Stimulated activated CD4-positive, alpha-beta T cell treated with anti-CD3 and anti-CD28 coated beads, Interleukin-1b, Interleukin-23, amount 100 ng/mL, for 1 hour (primary cell): ENCODE measurements at places on chromosomes 16 and 17.

- DNase-seq = no peak
Measured at GRCh38 chr16:17333229-17333628, 137.5 kb downstream of the XYLT1 start.

DNA sequence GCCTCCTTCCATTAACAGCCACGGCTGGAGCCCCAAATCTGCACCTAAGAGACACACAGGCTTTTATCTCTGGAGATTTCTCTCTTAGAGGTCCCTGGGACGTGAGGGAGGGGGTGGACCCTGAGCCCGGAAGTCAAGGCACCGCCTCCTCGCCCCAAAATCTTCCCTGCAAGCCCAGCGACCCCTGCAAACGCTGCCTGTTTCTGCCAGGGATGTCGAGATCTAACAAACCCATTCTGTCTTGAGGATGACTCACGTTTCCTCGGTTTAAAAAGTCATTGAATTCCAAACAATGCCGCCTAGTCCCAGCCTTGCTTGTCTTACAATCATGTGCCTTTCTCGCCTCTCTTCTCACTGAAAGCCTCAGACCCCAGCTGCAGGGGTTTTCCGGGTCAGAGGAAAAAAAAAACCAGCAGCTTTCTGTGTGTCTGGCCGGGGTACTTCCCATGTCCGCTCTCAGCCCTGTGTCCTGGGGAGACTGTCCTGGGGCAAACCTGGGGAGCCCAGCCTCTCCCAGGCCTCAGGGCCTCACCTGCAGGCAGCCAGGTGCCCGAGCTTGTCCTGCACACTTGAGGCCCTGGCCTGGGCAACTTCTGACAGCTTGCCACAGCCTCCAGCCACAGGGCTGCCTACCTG is 15.4 kb downstream of the ARL2BP start:
- no peak for DNase-seq

- DNase-seq = no peak
Measured at GRCh38 chr17:66730461-66730923, 104.4 kb upstream of the CACNG5 start.

- no peak for DNase-seq
Measured at GRCh38 chr17:78585006-78585630, 7.9 kb upstream of the DNAH17 start.

- no peak for DNase-seq
Measured at GRCh38 chr17:45146592-45146889, 1.7 kb upstream of the HEXIM1 start.

DNA sequence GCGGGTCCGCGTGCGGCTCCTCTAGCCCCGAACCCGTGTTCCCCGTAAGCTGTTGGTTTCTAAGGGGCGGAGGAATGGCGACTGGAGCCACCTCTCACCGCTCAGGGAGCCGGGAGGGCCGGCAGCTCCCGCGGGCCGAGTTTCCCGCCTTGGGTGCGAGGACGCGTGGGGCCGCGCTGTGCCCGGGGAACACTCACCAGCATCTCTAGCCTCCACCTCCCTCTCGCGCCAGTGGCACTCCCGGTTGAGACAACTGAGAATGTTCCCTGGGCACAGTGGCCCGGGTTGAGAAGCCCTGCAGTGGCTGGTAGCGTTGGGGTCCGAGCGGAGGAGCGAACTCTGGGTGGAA is 560 bp downstream of the TELO2 start:
- no peak for DNase-seq

DNA sequence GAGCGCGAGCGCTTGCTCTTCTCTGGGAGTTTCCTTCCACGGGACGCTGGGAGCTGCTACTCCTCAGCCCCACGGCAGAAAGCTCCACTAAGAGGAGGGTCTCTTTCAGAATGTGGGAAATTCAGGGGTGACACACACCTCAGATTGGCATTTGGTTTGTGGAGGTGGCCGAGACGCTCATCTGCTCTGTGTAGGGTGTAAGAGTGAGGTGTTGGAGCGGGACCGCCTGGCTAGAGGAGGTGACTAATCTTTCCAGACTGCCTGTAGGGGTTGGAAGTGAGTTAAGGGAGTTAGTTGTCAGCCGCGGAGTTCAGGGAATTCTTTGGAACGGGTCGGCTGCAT is 735 bp downstream of the PSMD11 start:
- no peak for DNase-seq

GRCh38 chr16:28292731-28293600 is 641 bp downstream of the SBK1 start:
- DNase-seq = no peak

- DNase-seq = no peak
Measured at GRCh38 chr17:65323049-65323448, 185.9 kb downstream of the RGS9 start.

GRCh38 chr16:2328428-2328827 is 12.1 kb downstream of the ABCA3 start:
- DNase-seq = no peak

GRCh38 chr16:12900599-12901203 is 697 bp upstream of the SHISA9 start:
- DNase-seq = no peak

GRCh38 chr16:14335297-14335696 is 264.2 kb downstream of the MRTFB start:
- DNase-seq = no peak

GRCh38 chr17:72691586-72691985 is 400.9 kb downstream of the SLC39A11 start:
- DNase-seq = no peak

DNA sequence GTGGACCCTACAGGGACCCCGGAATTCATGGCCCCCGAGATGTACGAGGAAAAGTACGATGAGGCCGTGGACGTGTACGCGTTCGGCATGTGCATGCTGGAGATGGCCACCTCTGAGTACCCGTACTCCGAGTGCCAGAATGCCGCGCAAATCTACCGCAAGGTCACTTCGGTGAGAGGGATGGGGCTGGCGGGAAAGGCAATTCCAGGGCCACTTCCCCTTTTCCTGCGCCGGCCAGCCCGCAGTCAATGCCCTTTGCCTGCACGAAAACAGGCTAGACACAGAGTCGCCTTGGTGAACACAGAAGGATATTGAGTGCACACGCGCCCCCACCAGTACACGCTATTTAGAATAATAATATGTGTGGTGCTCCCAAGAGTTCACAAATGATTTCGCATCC is 4.0 kb downstream of the WNK4 start:
- no peak for DNase-seq

DNA sequence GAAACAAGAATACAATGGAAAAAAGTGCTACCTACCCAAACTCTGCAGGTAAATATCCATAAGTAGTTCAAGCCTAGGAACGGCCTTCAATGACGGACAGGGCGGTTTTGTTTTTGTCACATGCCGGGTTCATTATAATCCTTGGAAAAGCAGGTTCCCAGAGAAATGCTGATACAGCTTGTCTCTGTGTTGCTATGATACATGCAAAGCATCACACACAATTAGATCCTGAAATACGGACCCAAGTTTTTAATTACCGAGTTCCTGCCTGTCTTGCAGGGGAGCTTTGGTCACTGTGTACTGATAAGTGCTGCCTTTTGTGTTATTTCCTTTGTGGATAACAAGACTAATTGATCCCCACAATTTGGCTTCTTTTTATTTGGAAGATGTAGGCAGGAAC is 217.4 kb downstream of the HAPSTR1 start:
- DNase-seq = no peak

GRCh38 chr17:79159926-79160325 is 85.3 kb downstream of the ENGASE start:
- no peak for DNase-seq

GRCh38 chr17:34720760-34721159 is 141.4 kb downstream of the TMEM132E start:
- no peak for DNase-seq

- no peak for DNase-seq
Measured at GRCh38 chr17:17070931-17071330, 28.7 kb downstream of the MPRIP start.

DNA sequence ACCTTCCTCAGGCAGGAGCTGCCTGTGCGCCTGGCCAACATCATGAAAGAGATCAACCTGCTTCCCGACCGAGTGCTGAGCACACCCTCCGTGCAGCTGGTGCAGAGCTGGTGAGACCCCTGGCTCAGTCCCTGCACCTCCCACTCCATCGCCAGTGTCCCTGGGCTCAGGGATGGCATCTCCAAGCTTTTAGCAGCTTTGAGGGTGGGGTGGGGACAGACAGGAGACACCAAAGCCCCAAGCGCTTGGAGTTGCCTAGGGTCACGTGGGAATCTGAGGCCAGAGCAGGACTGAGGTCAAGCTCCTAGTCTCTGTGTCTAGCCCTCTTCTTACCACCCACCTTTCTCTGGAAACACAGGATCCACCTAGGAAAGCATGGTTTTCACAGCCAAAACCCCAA is 2.3 kb downstream of the PDK2 start:
- DNase-seq = no peak

- DNase-seq = no peak
Measured at GRCh38 chr16:46793841-46794240, 37.1 kb downstream of the C16orf87 start.

DNA sequence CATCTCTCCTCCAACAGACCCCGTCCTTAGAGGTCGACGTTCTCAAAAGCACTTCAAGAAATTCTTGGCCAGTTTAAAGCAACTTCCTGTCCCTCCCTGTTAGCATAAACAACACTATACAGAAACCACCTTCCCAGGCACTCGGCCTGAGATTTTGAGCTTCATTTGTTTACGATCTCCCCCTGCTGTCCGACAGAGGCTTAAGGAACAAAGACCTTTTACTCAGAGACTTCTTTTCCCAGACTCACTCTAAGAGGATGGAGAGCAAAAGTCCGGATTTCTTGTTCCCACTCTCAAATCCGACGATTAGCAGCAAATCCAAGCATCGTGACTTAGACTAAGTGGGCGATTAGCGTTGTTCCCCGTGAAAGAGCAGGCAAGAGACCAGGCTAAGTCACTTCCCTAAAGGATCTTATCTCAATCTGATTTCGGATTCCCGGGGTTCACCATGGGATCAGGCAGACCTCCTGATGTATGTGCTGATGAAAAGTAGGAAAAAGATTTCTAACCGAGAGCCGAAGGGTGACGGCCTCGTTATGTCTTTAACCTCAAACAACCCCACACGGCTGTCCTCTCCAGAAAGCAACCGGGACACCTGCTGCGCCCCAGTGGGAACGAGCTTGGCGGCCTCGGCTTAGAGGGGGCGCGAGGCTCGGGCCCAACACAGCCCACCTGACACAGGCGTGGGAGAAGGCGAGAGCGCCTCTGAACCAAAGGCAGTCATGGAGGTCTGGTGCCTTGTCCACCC is 598 bp downstream of the INPP5K start:
- no peak for DNase-seq

DNA sequence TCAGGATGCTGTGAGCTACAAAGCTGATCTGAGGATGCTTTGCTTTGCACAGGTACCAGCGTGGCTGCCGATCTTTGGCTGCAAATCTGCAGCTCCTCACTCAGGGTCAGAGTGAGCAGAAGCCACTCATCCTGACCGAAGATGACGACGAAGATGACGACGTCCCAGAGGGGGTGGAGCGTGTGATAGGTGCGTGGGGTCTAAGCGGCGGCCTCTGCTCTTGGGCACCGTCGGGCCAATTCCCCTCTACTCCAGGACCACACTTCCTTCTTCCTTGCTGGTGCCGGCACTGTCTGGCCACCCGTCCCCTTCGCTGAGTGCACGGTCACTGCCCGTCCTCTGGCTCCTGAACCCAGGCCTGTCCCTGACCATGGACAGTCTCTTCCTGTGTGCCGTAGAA is 34.0 kb downstream of the ZNF750 start:
- DNase-seq = no peak

DNA sequence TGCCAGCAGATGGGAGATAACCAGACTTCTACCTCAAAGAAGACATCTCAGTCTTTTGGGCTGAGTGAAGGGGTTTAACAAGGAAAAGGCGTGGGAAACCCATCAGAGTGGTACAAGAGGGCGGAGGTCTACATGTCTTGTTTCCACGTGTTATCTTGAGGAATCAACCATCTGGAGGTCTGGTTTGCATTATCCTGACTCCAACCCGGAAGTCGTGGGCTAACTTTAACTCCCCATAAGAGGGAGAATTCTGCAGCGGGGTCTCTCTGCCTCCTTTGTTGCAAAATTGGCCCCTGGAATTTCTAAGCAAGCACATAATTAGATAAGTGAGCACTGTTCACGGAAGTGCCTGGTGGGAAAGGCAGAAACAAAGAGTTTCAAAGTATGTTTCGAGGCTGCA is 398.7 kb upstream of the C16orf82 start:
- DNase-seq = no peak

DNA sequence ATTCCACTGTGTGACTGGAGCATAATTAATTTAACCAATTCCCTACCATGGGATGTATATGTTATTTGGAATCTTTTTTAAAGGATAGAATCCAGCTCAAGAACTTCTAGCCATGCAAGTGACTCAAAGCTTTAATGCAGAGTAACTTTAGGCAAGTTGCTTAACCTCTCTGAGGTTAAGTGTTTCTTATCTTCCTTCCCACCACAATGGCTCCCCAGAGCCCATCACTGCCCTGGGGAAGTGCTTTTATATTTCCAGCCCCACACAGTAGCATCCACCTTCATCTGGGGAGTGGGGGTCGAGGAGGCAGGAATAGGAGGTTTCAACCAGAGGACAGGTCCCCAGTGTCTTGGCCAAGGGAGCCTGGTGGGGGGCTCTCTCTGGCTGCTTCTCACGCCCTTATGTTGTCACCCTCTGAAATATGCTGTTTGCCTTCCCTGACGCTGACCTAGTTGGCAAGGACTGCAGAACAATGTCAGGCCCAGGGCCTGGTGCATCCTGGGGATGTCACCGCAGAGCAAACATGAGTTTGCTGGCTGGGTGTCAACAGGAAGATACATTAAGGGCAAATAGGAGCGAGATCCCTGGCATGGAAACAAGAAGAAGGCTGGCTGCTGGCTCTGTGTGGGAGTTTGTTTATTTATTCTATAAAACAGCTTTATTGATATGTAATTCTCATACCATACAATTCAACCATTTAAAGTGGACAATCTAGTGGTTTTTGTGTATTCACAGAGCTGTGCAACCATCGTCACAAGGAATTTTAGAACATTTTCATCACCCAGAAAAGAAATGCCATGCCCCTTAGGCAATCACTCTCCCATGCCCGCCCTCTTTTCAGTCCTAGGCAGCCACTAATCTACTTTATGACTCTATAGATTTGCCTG is 46.6 kb upstream of the WSB1 start:
- no peak for DNase-seq

DNA sequence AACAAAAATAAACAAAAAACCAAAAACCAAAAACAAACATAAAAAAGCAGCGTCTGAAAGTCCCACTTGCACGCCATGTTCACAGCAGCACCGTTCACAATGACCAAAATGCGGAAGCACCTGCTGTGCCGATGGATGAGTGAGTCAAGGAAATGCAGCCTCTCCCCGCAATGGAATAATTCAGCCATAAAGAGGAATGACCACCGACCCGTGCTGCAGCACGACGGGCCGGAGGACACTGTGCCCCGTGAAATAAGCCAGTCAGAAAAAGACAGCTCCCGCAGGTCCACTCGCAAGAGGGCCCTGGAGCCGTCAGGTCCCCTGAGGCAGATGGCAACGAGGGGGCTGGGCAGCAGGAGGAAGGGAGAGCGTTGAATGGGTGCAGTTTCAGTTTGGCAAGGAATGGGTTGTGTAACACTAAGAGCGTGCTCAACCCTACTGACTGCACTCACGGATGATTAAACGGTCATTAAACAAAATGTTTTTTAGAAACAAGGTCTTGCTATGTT is 5.1 kb downstream of the CLCN7 start:
- no peak for DNase-seq

- DNase-seq = no peak
Measured at GRCh38 chr16:19138601-19139000, 24.8 kb downstream of the ITPRIPL2 start.
